ENCODE measurements at places on chromosomes 16 and 17.

GRCh38 chr16:55735120-55735781, 79.5 kb downstream of the SLC6A2 start:
- no peak for DNase-seq

GRCh38 chr16:58271589-58271988, 23.2 kb downstream of the PRSS54 start:
- no peak for DNase-seq

DNA sequence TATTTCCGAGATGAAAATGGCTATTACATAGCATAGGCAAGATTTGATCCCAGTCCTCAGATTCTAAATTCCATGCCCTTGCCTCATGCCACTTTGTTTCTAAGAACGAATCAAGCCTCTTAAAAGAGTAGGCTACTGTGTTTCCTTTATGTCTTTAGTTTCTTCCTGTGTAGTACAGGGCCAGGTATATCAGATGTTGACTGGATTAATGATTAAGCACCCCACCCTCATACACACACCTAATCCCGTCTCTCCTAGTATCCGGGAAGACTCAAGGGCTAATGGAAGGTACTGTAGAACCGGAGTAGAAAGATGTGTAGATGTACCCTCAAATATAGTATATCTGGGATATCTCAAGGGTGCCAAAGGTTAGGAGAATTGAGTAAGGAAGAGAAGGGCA, 6.7 kb downstream of the TOM1L1 start:
- no peak for DNase-seq

DNA sequence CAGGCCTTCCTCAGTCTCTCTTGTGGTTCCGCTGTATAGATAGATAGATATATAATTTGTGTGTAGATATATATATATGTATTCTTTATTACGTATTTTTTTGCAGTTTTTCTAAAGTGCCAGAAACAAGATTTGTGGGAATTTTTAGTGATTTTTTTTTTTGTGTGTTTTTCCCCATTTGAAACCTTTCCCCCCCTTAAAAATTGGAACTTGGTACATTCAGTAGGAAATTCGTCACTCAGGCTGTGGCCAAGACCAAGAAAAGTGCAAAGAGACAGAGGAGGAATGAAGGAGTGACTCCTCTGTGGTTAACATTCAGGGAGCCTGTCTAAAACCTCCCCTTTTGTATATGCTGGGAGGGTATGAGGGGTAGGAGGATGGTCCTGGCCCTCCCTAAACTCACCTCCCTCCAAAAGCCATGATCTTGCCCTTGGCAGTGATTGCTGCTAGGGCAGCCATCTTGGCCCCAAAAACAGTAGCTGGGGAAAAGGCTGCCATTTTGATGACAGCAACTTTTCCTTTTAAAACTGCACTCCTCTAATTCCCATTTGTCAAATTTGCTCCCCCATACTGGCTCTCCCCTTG, 15.2 kb downstream of the CHRNB1 start:
- DNase-seq, result no peak

DNA sequence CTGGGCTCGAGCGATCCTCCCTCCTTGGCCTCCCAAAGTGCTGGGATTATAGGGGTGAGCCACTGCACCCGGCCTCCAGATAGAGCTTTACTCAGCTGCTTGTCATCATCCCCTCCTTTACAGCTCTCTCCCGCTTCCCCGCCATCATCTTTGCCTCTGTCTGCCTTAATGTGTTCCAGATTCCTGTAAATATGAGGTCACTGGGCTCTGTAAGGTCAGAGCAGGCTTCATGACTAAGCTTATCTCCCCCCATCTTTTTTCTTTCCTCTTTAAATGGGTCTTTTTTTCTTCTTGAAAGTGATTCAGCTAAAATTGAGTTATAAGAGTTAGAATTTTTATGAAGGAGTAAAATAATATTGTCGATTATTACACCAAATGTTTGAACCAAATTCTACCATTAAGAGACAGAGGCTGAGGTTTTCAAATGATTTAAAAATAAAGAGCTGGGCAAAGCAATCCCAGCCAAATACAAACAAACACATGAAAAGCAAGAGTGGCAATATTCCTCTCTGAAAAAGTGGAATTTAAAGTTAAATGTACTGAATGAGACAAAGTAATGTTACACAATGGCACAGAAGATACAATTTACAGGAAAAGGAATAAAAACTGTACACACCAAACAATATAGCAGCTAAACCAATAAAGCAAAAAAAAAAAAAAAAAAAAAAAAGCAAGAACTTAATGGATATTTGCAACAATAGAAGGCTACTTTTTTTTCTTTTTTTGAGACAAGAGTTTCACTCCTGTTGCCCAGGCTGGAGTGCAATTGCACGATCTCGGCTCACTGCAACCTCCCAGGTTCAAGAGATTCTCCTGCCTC, 62.1 kb downstream of the CRISPLD2 start:
- DNase-seq, result no peak

DNA sequence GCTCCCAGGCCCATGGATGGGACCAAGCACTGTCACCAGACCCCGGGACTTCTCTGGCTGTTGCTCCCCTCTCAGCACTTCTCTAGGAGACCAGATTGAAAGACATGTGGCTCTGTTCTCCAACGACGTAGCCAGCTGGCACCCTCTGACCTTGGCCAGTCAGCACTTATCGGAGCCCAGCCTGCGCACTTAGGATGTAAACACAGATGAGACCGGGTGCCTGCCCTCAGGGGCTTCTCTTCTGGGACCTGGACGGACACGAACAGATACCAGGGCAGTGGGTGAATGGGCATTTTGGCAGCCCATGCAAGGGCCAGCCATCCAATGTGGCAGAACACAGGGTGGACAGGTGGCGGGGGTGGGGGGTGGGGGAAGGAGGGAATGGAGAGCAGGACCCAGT, 6.6 kb downstream of the ZDHHC1 start:
- DNase-seq, result no peak

DNA sequence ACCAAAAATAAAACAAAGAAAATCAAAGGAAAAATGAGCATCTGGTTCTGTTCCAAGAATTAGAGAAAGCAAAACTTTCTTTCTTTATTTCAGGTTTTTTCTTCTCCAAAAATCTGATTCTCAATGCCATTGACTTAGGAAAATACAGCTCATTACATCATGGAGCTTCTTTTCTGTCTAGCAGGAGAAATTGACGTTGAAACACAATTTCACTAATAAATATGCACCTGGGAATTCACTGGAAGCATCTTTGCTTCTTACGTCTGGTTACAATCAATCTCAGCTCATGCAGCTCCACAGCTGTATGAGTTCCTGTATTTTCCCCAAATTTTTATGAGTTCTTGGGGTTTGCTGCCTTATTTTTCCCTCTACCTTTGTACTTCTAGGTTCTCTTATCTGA, 1568.6 kb upstream of the GOT2 start:
- DNase-seq, result no peak

DNA sequence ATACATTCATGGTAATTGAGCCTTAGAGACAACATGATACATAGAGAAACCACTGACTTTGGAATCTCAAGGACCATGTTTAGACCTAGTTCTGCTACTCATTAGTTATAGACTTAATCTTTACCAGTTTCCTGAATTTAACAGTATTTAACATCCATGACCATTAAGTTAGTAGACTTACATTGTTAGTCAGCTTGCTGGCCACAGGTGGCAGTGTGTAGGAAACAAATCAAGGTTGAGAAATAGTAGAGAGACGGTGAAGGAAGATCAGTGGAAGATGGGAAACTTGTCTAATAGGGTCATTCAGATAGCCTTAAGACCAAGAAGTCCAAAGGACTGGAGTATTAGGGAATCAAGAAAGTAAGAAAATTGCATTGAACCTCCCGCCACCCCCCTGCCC, 31.0 kb downstream of the OMG start:
- no peak for DNase-seq

GRCh38 chr16:49837688-49838410, 18.1 kb downstream of the ZNF423 start:
- no peak for DNase-seq

GRCh38 chr16:83939266-83939855, 13.7 kb upstream of the OSGIN1 start:
- DNase-seq, result no peak

GRCh38 chr17:66947311-66947710, 17.2 kb upstream of the CACNG4 start:
- DNase-seq, result no peak

DNA sequence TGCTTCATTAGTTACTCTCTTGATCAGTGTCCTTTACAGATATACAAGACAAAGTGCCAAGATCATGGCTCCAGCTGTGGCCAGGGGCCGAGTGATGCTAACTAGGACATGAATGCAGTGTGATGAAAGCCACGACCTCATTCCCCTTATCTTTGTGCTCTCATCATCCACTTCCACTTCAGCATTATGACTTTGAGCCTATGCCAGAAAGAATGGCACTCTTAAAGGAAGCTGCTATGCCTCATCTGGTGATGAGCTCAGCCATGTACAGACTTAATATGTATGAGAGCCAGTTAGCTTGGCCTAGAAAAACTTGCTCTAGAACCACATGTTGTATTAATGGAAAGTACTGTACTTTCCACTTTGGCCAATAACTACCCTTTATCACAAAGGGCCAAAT, 179.1 kb downstream of the TOX3 start:
- DNase-seq, result no peak

Measured in NCI-H2081 (cell line).